ENCODE measurements at places on chromosomes 6 and 20.

DNA sequence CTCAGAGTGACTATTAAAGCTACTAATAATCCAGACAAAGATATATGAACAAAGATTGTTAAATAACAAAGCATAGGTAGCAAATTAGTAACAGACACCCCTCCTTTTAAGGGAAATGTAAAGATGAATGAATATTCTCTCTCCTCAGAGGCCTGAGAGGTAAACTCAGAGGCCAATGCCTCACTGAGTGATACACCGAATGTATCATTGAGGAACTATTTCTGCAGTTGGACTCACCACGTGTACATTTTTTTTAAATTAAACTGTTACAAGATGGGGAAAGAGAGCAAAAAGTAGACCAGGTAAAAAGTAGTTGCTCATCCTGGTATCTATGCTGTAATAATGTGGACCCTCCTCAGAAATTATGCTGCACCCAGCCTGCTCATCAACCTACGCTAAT is 72.3 kb upstream of the IPCEF1 start:
- peak; percentile 20 for DNase-seq

DNA sequence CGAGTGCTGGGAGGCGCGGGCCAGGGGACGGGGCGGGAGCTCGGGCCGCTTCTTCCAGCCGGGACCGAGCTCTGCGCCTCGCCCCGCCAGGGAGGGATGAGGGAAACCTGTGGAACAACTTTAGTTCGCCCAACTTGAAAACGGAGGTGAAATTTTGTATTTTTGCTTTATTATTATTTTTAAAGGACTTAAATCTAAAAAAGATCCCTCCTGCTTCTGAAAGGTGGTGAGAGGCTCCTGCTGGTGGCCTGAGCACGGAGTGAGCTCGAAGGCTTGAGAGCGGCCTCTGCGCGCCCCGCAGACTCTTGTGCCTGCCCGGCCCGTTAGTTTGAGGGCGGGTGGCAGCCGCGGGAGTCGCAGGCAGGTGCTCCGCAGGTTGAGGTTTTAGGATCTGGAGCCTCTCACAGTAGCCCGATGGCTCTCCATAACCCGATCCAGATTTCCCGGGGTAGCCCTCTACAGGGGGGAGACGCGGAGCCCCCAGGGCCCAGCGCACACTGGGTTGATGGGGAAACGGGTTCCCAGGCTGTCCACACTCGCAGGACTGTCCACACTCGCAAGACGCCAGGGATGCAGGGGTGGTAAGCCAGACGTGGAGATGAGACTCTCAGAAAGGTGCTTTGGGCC is 46.2 kb upstream of the SUPT3H start:
- DNase-seq = no peak

- no peak for DNase-seq
Measured at GRCh38 chr20:21338291-21338690, 35.2 kb downstream of the XRN2 start.

GRCh38 chr6:47162793-47163192 is 120.7 kb upstream of the ADGRF1 start:
- no peak for DNase-seq

DNA sequence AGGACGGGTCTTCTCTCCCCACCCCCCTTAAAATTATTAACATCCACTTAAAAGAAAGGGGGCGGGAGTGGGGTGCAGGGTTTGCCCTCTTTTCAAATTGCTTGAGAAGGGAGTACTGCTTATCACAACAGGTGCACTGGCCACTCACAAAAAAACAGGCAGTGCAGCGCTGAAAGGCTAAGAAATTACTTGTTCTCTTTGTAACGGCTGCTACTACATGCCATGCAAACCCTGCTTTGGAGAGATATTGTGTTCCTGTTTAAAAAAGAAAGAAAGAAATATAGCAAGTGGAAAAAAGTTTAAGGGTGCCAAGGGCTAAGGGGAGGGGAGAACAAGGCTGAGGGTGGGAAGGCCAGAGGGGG is 312.7 kb upstream of the JARID2 start:
- DNase-seq = no peak
